ENCODE measurements at places on chromosomes 5 and 9.
A peak's percentile ranks its signal among the peaks of the same experiment; 100 is the strongest.

GRCh38 chr5:158212917-158213316, 354.0 kb upstream of the CLINT1 start:
- DNase-seq = no peak

DNA sequence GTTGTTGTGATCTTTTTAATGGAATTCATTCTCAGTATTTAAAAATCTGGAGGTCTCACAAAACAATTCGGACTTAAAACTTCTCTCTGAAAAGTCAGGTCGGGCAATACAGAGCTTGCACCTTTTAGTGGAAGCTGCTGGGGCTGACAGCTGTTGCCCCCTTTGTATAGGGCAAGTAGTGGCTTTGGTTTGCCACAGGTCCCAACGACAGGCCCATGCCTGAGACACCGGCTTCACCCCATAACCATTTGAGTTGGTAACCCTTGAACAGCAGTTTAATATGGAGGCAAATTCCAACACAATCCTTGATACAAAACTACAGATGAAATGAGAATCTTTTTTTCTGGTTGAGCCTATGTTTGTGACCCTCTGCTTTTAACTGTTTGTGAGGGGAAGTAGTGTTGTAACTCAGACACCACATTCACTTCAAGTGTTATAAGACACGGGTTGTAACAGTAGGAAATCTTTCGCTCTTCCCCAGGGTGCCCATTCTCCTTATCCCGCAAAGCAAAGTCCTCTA, 752 bp upstream of the GLRX start:
- no peak for DNase-seq

- DNase-seq = no peak
Measured at GRCh38 chr9:113609562-113610318, 146.2 kb downstream of the RGS3 start.

DNA sequence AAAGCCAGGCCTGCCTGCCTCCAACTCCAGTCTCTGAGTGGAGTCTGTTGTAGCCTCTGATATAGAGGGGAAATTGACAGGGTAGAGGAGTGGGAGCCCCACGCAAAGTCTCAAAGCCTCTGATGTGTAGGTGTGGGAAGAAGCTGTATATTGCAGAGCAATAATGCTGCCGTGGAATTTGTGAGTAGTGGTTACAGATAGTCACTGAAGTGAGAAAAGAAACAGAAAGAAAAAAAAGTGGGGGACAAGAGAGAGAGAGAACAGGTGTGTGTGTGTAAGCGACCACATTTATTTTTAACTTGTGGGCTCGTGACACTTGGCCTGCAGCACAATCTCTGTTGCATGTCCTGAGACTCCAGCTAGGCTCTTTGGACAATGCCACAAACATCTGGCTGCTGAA, 227.8 kb downstream of the NSG2 start:
- no peak for DNase-seq

GRCh38 chr9:36911037-36911436, 123.0 kb downstream of the PAX5 start:
- DNase-seq = no peak

DNA sequence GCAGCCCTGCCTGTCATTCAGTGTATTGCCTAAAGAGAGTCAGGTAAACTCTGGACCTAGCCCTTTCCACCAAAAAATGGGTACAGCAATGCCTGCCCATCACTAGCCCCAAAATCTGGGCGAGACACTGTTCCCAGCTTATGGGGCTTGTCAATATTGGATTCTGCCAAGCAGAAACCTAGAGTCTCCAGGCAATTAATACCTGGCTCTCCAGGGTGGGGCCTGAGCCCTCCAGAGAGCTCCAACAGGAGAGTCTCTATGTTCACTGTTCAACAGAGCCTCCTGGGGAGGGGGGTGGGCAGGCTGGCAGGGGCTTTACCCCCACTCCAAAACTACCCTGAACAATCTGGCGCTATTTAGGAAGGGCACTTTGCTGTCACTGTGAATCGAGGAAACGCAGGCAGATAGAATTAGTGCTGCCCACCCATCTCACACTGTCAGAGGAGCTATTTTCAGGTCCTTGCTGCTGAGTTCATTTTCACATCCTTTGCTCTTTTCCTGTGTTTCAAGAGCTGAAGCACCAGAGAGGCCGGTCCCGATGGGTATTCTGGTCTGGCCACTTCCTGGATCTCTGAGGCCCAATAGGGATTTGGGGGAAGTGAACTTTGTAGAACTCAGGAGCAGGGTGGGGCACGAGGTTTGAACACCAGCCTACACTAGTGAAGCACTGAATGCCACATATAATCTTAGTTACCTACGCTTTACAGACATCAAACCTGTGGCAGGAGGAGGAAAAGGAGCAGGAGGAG, 121.8 kb downstream of the C5orf15 start:
- no peak for DNase-seq

- no peak for DNase-seq
Measured at GRCh38 chr5:135112008-135112725, 78.1 kb upstream of the PITX1 start.

- DNase-seq = no peak
Measured at GRCh38 chr5:174503461-174504265, 220.7 kb upstream of the MSX2 start.

- DNase-seq = no peak
Measured at GRCh38 chr9:68552700-68553476, 12.2 kb upstream of the TMEM252 start.

DNA sequence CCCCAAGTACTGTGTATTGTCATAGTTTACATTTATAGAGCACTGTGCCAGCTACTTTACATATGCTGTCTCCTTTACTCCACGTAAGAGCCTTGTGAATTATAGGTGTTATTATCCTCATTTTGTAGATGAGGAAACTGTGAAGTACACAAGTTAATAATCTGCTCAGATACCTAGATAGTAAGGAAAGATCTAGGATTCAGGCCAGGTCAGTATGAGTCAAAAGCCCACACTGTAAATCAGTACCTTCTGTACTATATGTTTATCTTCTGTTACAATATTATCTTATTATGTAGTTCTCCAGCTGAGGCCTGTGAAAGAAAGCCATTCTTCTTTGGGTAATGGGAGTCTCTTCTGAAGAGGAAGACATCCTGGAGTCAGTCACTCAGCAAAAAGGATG, 72.4 kb upstream of the TLX3 start:
- no peak for DNase-seq

DNA sequence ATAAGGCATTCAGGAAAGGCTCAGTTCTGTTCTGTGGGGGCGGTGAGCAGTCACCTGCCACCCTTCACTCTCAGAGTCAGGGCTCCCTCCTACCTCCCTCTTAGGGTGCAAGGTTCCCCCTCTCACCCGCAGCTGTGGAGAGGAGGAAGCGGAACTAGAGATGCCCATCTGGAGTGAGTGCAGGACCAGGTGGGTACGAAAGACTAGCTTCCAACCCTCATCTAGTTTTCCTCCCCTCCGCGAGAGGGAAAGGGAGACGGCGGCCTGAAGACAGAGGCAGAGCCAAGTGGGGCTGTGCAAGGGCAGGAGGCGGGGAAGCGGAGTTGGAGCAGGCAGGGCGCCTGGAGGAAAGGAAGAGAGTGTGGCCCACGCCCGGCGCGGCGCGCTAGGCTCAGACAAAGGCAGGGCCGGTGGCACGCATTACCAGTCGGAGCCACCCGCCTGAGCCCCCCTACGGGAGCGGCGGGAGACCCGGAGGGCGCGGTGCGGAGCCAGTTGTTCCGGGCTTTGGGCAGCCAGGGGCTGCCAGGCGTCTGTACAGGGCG, 7.3 kb downstream of the PRR7 start:
- DNase-seq = peak; percentile 54

GRCh38 chr5:56814963-56815657, at the start of gene MAP3K1:
MAP3K1 (plus strand) TSS chr5:56815549; CDS start chr5:56815574, 25 bp downstream.
- peak; percentile 57 for DNase-seq

DNA sequence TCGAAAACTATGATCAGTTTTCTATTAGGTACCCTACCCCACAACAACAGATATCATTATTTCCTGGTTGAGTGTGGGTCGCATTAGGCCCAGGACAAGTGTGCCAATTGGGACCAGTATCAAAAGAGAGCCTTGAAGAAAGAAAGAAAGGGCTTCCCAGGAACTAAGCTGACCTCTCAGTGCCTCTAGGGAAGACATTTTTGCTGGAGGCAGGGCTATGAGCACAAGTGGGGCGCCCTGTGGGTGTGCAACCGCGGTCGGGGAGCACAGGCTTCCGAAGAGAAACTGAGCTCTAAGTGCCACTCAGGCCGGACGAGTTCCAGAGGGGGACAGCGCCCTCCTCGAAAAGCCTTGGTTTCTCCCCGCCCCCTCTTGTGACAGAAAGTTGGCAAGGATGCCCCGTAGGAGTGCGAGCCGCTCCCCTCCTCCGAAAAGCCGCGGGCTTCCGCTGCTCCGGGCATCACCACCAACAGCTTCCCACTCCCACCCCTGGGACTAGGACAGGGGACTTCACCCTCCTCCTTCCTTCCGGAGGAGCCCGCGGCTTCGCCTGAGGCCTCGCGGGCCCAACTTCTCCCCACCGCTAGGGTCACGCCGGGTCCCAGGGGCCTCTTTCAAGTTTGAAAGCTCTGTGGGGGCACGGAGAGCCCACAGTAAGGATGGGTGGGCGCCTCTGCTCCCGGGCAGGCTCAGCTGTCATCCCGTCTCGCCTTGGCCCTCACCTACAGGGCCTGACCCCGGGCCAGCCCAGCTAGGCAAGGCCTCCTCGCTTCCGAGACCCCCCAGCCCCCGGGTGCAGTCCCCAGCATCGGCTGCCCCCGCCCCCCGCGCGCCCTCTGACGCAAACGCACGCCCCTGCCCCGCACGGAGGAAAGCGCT, 2.0 kb downstream of the NR2F1-AS1 start:
- no peak for DNase-seq

DNA sequence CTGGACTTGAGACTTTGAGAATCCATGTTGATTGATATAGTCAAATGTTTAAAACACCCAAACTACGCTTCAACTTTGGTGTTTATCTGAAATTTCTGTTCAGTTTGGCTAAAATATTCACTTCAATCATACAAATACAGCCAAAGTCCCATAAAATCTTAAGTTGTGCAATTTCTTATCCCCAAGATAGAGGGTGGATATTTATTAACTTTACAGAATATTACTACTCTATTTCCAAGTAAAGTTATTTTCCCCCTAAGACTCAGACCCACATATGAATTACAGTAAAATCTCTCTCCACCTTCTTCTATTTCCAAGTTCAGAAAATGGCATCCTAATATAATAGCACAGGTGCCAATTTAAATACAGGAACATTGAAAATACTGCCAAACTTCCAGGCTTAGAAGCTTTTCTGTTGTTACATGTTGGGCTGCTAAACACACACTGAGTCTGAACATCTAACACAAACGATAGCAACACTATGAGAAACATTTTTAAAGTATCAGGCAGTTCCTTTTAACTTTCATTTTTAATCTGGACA, 290.3 kb downstream of the EBF1 start:
- DNase-seq = no peak

- DNase-seq = no peak
Measured at GRCh38 chr5:119036101-119036762, 34.7 kb upstream of the DMXL1 start.

DNA sequence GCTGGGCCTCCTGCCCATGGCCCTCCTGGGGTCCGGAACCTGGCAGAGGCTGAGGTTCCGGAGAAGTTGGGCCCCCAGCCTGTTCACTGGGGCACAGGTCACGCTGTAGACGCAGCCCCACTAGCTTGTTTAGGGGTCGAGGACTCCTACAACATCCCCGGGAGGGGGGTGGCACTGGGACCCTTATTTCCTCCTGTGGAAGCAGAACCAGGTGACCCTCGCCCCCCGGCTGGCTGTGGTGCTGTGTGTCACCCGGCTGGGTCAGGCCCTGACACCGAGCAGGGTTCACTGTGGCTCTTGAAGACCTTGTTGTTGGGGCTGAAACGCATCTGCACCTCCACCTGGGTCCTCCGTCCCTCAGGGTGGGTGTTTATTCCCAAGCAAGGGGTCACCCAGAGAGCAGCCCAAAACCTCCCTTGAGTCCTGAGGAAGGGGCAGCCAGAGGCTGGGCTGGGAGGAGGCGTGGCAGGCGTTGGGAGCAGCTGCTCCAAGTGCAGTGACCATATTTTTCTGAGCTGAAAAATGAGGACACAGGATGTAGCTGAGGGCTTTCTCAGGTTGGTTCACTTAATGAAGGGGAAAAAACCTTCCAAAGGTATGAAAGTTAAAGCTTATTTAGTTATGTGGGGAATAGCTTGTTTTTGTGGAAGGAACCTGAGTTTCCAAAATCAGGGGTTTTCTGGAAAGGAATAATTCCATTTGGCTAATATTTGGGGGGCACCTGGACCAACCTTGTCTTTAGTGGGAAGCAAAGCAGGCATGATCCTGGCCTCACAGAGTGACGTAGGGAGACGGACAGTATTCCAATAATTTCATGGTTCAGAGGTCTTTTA, 164.7 kb upstream of the IER5L start:
- DNase-seq = no peak

- no peak for DNase-seq
Measured at GRCh38 chr5:55316837-55317236, 9.0 kb downstream of the MTREX start.

- no peak for DNase-seq
Measured at GRCh38 chr5:84791138-84791537, 406.5 kb upstream of the EDIL3 start.

DNA sequence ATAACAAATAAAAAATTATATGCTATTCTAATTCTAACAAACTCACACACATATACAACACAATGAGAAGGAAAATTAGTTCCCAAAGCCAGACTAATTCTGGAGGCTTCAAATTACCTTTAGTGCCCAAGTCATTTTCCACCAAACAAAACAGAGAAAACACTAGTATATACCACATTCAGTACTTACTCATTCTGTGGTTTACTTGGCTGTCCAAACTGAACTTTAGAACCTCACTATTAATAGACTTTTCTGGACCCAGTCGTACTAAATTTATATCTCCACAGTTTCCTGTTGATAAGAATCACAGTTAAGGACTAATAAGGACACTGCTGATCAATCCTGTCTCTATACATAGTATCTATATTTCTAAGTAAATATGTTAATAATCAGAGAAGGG, 66.4 kb downstream of the SETX start:
- DNase-seq = no peak

- no peak for DNase-seq
Measured at GRCh38 chr5:123124859-123125595, 36.0 kb downstream of the PRDM6 start.

GRCh38 chr5:41402845-41403244, 107.6 kb downstream of the PLCXD3 start:
- no peak for DNase-seq

DNA sequence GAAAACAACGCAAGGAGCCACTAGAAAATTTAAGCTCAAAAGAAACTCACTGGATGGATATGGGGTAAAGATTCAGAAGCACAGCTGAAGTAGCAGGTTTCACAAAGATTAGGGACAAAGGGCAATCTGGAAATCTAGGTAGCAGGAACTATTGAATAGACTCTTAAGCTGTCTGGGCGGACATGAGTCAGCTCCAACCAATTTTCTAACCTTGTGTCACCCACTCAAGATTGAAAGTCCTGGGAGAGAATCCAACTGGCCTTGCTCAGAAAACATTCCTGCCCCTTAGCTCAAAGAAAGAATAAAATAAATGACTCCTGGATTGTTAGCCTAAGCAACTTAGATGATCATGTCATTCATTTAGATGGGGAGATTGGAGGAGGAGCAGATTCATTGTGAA, 69.2 kb downstream of the STK32A start:
- no peak for DNase-seq

GRCh38 chr5:45697201-45697600, 1.0 kb upstream of the HCN1 start:
- no peak for DNase-seq

- no peak for DNase-seq
Measured at GRCh38 chr5:178090856-178091255, 22.5 kb upstream of the N4BP3 start.

All from NCI-H526 treated with DMSO at 0.1 percent for 48 hours (cell line).